ENCODE measurements at places on chromosomes 5 and 9.

GRCh38 chr5:110371725-110372041, 354.8 kb downstream of the TMEM232 start:
- no peak for DNase-seq

DNA sequence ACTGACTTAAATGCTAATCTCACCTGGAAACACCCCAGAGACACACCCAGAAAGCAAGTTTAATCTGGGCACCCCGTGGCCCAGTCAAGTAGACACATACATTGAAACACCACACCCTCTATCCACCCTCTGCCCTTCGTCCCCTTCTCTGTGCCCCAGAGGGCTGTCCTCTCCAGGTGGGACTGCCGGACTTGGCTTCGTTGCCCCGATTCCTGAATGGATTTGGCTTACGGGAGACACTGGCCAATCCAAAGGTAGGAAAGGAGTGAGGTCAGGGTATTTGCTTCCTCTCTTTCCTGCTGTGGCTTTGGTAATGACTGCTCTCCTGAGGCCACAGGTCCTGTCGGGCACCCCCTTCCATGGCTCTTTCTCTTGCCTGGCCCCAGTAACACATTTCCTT, 25.2 kb upstream of the COL27A1 start:
- DNase-seq = no peak

DNA sequence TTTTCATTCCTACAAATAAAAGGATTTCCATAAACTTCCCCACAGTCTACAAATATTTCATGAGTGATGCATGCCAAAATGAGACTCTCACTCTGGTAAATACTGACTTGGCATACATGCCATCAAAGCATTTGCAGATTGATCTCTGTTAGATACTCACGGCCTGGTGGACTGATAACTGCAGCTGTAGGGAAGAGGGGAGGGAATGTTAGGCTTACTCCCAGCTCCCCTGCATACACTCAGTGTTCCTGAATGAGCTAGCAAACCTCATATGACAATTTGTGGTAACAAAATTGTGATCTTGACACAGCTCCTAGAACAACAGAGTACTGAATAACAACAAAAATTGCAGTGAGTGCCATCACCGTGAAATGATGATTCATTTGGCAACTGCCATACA, 435.3 kb downstream of the NR2F1-AS1 start:
- no peak for DNase-seq

- DNase-seq = no peak
Measured at GRCh38 chr9:2859776-2860379, 16.0 kb upstream of the PUM3 start.

- DNase-seq = no peak
Measured at GRCh38 chr9:132410642-132411041, 631 bp downstream of the CFAP77 start.

GRCh38 chr9:104071589-104071988, 22.5 kb upstream of the SMC2 start:
- DNase-seq = no peak

DNA sequence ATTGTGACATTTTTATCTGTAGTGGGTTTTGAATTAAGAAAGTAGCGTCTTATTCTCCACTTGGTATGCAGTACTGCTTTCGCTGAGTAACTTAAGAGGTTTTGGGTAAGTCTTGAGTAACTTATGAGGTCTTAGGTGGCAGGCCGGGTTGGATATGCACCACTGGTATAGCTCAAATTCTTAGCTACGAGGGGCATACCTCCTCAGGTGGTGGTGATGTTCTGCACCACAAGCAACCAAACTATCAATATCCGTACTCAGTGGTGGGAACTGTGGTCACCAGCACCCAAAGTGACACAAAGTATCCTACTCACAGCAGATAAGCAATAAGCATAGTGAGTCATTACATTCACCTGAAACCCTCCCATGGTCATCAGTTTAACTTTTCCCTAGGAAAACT, 13.7 kb downstream of the SMC2 start:
- no peak for DNase-seq

All from stimulated activated CD8-positive, alpha-beta memory T cell treated with anti-CD3 and anti-CD28 coated beads, Interleukin-7, amount 100 ng/mL, for 1 hour (primary cell).